Stimulated activated CD4-positive, alpha-beta T cell treated with anti-CD3 and anti-CD28 coated beads, TNF-alpha, amount 100 ng/mL, for 24 hours (primary cell): ENCODE measurements at places on chromosomes 5 and 9.

DNA sequence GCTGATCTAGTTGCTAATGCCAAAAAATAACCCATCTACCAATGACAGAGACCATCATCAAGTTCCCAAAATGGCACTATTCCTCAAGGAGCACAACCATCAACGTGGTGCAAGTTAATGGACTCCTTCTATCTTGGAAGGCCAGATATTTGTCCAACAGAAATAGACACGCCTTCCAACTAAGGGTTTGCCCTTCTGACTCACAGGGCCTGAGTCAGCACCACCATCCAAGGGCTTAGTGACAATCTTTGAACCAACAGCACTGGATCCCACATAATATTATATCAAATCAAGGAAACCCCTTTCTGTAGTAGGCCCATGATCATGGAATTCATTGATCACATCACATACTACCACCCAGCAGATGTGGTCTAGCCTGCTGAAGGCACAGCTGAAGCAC is 84.3 kb downstream of the MED27 start:
- DNase-seq, result no peak

GRCh38 chr5:133849116-133849515 is 119.3 kb downstream of the C5orf15 start:
- no peak for DNase-seq

DNA sequence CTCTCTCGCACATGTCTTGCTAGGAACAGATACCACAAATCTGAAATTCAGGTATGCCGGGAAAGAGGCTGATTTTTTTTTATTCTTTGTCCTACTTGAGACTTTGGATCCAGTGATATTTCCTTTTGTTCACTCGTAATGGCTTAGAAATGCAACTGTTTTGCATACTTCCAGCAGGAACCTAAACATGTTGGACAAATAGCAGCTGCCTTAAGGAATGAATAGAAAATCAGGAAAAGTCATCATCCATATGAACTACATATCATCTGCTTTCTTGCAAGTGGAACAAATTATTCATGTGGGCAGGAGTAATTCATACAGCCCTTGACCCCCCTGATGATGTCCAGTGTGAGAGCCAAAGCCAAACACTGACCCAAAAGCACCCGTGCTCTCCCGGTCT is 17.4 kb downstream of the TTC39B start:
- DNase-seq, result no peak

DNA sequence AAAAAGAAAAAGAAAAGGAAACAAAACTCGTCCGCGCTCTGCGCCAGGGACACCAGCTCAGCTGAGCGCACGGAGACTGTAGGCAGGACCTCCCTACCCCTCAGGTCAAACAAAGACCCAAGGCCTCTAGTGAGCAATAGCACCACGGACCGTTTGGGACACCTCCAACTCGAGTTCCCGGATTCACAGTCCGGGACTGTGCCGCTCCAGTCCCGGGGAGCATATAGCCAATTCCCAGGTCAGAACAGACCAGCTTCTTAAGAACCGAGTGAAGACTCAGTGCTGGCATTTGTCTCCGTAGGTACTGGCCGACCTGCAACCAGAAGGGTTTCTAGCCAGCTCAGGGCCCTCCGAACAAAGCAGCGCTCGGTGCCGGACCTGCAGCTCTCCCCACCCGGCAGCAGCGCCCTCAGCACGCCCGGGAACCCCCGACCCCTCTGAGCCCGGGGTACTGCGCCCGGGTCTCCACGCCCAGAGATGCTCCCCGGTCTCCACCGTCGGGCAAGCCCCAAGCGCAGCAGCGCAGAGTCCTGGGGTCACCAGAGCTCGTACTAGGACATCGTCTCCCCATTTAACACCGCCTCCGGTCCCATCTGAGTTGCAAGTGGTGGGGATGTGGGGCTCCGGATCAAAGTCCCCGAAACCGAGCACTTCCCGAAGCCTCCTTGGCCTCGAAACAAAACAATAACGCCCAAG is 591 bp downstream of the ABCA1 start:
- DNase-seq, result no peak

GRCh38 chr9:99736291-99736690 is 85.4 kb upstream of the NR4A3 start:
- no peak for DNase-seq

- no peak for DNase-seq
Measured at GRCh38 chr5:2675548-2675947, 75.9 kb downstream of the IRX2 start.

- no peak for DNase-seq
Measured at GRCh38 chr5:31047007-31047406, 146.5 kb upstream of the CDH6 start.

GRCh38 chr9:2281803-2282185 is 266.6 kb downstream of the SMARCA2 start:
- no peak for DNase-seq

GRCh38 chr5:16936989-16937438 is 926 bp upstream of the MYO10 start:
- no peak for DNase-seq

- no peak for DNase-seq
Measured at GRCh38 chr9:26685818-26686217, 206.8 kb downstream of the CAAP1 start.

GRCh38 chr5:179734536-179735164 is 2.0 kb downstream of the MAML1 start:
- no peak for DNase-seq

DNA sequence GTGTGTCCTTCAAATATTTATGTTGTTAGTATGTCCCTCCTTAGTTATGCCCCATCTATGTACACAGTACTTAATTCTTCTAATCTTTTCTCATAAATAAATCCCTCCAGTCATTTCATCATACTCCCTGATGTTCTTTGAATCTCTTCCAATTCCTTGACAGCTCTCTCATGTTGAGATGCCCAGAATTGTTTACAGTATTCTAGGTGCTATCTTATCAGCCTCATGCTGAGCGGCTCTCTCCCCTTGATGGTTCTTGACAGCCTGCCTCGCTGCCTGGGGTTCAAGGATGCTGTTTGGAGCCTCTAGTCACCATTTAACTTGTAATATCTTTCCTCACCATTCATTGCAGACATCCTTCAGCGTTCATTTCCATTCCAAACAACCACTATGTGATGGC is 799.2 kb downstream of the BRINP1 start:
- DNase-seq, result no peak

DNA sequence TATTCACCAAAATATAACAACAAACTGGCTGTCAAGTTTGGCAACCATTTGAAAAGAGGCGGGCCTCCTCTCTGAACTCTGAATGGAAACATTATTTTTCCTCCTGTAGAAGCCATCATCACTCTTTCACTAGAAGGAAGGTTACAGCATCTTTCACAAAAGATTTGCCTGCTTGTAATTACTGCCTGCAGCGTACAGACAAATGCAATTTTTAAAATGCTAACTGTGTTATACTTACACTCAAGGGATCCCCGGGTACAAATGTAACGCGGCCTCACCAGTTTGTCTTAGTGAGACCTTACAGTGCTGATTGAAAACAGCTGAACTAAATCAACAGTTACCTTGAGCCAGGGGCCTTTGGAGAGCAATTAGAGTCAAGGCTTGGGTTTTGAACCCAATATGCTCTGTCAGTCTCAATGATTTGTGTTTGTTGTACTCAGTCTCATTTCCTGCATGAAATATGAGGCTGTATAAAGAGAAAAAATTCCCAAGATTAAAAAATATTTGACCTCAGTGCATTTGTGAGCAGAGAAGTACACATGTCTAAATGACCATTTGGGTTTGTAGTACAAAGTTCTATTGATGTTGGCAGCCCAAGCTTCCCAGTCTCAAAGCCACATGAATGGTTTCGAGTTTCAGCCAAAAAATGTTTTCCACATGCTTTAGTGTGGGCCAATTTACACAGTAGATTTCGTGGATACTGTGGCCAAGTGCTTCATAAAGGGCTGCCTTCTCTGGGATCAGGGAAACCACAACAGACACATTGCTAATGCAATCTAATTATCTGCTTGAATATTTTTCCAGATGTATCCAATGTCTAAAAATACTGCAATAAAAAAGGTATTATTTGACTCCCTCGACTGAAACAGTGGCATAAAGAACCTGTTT is 500.0 kb downstream of the SPATA31D1 start:
- no peak for DNase-seq

- DNase-seq, result no peak
Measured at GRCh38 chr5:171766875-171767274, 18.7 kb upstream of the SMIM23 start.
